ENCODE measurements at places on chromosomes 1 and 21.

DNA sequence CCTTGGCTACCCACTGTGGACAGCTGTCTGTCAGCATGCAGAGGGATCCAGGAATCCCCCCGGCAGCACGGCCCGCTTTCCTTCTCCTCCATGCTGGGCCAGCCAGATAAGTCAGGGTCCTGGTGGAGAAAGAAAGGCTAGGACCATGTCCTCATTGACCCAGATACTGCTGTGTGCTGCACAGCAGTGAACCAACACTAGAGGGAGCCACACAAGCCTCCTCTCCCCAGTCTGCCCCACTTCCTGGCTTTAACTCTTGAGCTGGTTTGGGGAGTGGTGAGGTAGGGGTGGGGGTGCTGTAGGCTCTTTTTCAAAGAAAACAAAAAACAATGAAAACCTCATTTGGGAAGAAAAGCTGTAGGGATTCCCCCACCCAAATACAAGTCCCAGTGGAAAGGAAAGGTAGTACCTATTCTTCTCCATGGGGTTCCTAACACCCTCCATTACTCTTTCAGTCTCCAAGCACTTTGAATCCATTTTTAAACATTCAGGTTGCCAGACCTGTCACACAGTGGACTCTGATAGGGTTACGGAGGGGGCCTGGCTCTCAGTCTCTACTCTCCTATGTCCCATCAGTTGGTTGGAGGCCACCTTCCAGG is 84.9 kb upstream of the CD1D start:
- peak; percentile 15 for DNase-seq

GRCh38 chr1:51736702-51737101 is 119.8 kb downstream of the OSBPL9 start:
- no peak for DNase-seq

DNA sequence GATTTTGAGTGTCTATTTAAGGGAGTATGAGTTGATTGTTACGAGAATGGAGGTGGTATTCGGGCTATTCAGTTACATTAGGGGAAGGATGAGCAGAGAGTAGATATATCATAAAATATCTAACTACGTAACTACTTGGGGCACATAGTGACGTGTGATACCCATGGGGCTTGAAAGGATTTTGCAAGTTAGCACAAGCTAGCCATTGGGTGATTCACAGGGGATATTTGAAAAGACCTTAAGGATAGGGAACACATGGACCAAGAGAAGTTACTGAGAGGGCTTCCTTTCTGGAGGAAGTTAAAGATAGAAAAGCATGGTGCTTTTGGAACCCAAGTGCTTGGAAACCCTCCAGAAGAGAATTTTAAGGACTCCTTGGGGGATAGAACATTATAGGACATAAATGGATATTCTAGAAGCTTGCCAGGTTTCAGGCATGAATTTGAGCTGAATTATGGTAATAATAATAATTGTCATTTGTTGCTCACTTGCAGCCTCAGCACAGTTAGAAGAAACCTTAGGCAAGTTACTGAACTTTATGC is 5.4 kb downstream of the DISP1 start:
- no peak for DNase-seq

DNA sequence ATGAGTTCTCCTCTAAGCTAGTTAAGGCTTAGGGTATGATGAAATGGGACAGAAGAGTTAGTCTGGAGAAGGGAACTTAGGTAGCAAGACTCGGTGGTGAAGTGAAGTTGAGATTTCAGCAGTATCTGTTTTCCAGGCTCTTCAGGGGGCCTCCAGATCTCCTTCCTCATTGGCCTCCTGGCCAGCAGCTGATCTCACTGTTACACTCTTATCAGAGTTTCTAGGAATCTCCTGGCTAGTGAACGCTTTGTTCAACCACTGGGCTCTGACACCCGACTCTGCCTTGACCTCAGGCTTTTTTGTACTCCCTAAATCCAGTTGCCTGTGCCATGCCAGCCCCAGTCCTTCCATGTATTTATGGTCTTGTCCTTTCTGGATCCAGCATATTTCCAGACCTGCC is 311.0 kb downstream of the ASTN1 start:
- no peak for DNase-seq

GRCh38 chr1:12194666-12195216 is 27.9 kb downstream of the TNFRSF1B start:
- no peak for DNase-seq

- DNase-seq, result no peak
Observed at GRCh38 chr1:46553506-46553905, 2.1 kb upstream of the KNCN start.

DNA sequence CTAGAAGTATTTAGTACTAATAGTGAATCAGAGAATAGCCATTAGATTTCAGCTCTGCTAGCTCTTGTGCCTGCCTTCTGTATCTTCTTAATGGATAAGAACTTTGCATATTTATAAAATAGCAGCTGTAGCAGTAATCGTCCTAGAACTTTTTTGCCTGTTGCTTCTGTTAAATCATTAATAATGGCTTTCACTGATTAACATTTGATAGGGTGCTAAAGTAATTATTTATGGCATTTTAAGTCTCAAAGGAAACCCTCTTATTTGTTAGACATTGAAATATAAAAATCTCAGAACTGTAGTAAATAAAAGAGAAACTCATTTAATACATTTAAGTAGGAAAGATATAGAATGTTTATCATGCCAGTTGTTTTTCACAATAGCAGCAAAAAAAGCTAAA is 27.0 kb downstream of the SPEN start:
- DNase-seq, result no peak

- DNase-seq, result no peak
Observed at GRCh38 chr21:39451332-39452206, at the start of gene SH3BGR. SH3BGR (plus strand) TSS chr21:39451970; CDS start chr21:39452097, 127 bp downstream.

- no peak for DNase-seq
Observed at GRCh38 chr1:64228167-64228957, 24.9 kb downstream of the UBE2U start.

DNA sequence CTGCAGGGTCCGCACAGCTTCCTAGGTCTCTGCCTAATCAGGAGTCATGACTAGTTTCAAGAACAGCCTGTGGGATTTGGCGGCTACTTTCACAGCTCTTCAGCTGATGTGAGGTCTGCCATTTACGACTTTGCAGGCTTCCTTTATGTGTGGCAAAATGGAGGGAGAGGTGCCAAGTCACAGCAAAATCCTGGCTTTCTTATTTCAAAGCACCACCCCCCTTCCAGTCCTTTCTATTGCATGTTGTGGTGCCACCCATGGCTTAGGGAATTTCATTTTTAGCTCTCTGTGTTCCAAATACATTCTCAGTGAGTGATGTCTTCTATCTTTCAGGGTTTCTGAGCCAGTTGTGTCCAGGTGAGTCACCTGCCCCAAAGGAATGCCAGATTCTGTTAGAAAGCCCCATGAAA is 75.1 kb upstream of the WLS start:
- DNase-seq, result no peak

- DNase-seq, result no peak
Observed at GRCh38 chr1:228849011-228849541, 113.8 kb downstream of the RHOU start.

DNA sequence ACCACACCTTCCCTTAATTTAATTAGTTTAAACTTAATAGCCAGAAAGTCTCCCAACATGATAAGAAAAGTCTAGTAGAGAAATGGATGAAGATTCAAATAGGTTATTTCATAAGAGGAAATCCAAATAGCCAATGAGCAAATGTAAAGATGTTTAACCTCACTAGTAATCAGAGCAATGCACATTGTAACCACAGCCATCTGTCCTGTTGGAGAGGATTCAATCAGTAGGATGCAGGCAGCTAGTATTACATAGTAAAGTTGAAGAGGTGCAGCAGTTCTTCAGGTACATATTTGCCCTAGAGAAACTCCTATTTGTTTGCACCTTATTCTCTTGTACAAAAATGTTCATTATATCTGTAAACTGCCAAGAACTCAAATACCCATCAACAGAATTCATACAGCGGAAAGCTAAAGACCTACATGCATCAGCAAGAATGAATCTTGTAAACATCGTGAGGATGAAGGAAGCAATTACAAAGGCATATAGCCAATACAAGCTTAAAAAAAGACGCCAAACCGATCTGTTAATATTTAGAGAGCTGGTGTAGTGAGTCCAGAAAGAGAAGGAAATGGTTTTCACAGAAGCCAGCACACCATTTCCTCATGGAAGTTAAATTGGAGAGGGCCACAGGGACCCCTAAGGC is 27.9 kb downstream of the DIP2A start:
- no peak for DNase-seq

GRCh38 chr1:214002472-214002871 is 14.7 kb downstream of the PROX1 start:
- no peak for DNase-seq
